ENCODE measurements at places on chromosomes 7 and 10. TPM values are rescaled to one million over a fixed set of nuclear protein-coding genes. Genes with fewer than 3 reads are reported as not detected.

UCN3 gene
- total RNA-seq: not detected

CROT gene
- 5.7 TPM for total RNA-seq

ASIC3 gene
- 3.7 TPM for total RNA-seq

TEX36 gene
- total RNA-seq: 0.27 TPM

FHIP2A gene
- 8.5 TPM for total RNA-seq

HOXA1 gene
- total RNA-seq: 1.1 TPM

THSD7A gene
- total RNA-seq: 0.38 TPM

ZNF488 gene
- total RNA-seq: 0.15 TPM

NFE2L3 gene
- total RNA-seq: 22.7 TPM

BEND7 gene
- 6.7 TPM for total RNA-seq

FBH1 gene
- 38.3 TPM for total RNA-seq

VWDE gene
- 1.5 TPM for total RNA-seq

ATOH7 gene
- 0.23 TPM for total RNA-seq

PRLHR gene
- total RNA-seq: not detected

CUL2 gene
- 23.9 TPM for total RNA-seq

ELOVL3 gene
- not detected for total RNA-seq

ZNF365 gene
- 3.3 TPM for total RNA-seq

DEPP1 gene
- total RNA-seq: 2.9 TPM

ZNF316 gene
- 25.6 TPM for total RNA-seq

ZPBP gene
- total RNA-seq: not detected

ZP3 gene
- 6.5 TPM for total RNA-seq

EGR2 gene
- 0.34 TPM for total RNA-seq

EGFR gene
- total RNA-seq: 12.6 TPM

SH2D4B gene
- total RNA-seq: 0.30 TPM
